ENCODE measurements at places on chromosomes 2 and 18.

DNA sequence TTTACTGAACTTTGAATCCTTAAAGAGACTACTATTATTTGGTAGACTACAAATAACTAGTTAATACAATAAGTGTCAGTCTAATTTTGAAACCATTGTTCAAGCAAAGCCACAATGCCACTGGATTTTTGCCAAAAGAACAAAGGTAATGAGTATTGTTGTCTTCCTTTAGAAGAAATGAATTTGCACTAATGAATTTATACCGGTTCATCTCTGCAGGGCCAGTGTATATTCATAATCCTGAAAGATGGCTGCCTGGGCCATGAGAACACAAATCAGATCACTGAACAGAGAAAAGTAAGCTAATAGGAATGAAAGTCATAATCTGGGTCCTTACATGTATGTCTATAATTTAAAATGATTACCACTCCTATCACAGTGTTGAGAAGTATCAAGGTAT lies 31.2 kb downstream of the GCFC2 start:
- DNase-seq: no peak

DNA sequence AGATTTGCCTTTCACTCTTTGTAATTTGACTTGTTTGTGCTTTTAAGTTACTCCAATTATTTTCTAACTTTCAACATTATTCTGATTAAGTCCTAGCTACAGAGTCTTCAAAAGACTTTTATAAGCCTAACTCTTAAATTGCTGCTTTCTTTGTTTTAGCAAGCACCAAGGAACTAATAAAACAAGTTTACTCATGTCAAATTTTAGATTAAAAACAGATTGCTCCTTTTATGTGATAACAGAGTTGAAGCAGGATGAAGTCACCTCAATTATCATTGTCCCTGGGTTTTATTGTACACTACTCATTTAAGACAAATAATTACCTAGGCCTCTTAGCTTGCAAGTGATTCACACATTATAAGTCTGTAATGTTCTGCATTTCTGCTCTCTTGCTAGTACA lies 678.4 kb downstream of the ERBB4 start:
- DNase-seq: no peak

DNA sequence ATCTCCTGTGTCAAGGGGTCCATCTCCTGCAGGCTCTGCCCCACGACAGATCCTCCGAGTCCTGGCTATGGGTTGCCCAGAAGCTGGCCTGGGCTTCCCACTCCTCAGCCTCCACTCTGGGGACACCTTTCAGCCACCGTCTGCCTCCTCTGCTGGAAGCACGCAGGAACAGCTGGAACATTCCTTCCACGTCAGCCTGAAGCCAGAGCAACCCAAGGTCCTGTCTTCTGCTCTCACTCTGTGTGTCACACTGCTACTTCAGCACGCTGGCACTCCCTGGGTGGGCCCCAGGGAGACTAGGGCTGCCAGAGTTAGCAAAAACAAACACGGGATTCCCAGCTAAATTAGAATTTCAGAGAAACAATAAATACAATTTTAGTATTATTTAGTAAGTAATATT lies 148.8 kb downstream of the HRH4 start:
- DNase-seq: no peak

- no peak for DNase-seq
These were observed 54.8 kb downstream of the CDH20 start for GRCh38 chr18:61388010-61388409.

GRCh38 chr2:237774811-237775553 lies 23.6 kb upstream of the RBM44 start:
- peak; percentile 55 for DNase-seq

All from RPMI7951 (cell line).